NCI-H1105 (cell line): ENCODE measurements at places on chromosomes 7 and 10.
A peak's percentile ranks its signal among the peaks of the same experiment; 100 is the strongest.

DNA sequence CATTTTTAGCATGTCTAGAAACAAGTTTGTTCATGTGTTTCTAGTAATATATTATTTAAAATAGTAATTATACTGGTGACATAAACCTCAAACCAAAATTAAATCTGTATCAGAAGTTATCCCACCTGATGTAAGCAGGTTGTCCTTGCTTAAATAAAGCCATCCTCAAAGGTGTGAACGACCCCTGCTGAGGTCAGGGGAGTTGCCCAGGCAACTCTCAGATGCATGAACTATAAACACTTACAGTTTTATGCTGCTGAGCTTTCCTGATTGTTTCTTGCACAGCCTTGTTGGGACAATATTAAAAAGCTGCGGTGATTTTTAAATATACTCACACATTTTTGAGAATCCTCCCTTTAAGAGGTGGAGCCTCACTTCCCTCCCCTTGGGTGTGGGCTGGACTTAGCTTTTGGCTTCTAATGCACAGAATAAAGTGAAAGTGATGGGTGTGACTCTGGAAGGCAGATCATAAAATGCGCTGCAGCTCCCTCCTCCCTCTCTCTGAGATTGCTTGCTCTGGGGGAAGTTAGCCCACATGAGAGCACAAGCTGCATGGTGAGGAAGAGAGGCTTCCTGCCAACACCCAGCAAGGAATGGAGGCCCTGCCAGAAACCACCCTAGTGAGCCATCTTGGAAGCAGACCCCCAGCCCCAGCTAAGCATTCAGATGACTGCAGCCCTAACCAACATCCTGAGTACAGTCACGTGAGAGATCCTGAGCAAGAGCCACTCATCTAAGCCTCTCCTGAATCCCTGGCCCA is 152.7 kb downstream of the SKIDA1 start:
- DNase-seq: no peak

- DNase-seq: no peak
Measured at GRCh38 chr7:157309988-157310668, 26.7 kb upstream of the DNAJB6 start.

DNA sequence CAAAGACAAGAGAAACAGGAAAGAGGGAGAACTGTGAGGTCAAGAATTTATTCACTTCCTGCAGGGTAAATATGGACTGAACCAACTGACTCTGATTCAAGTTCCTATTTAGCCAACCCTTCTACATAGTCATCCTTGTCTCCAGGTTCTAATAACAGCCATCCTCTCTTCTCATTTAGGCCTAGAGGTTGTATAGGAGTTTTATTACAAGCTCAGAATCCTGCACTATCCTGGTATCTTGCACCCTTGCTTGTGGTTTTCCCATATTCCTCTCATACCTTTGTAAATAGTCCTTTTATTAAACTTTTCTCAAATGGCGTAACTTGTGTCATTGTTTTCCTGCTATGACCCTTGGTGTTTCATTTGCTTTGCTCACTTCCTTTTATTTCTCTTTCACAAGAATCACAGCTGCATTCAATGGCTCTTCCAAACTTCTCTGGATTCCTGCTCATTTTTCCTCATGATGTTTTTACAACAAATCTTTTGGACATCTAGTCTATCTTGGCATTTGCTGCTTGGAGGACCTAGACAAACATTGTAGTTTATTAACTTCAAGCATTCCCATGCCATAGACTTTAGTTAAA is 12.4 kb upstream of the OR2A5 start:
- DNase-seq: no peak

- DNase-seq: no peak
Measured at GRCh38 chr10:119834188-119834587, 38.5 kb downstream of the MCMBP start.

DNA sequence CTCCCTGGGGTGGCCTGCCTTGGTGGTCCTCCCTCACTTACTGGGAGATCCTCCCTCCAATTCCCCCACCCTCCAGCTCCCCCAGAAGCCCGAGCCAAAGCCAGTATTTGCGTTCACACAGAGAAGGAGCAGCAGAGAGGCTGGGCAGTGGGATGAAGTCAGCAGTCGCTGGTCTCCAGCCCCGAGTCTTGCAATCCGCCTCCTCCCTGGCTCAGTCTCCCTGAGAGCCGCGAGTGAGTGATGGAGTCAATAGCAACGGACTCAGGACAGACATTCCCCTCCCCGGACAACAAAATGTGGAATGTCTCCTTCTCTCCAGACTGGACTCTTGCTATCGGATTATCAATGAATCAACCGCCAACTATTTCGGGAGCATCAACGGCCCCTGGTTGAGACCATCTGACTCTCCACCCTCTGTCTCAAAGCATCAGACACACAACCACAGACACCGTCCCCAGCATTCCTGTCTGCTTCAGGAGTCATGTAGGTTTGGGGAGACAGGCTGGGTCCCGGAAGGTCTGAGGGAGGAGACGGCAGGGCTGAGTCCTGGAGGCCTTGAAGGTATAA is 178.4 kb downstream of the SH3PXD2A start:
- no peak for DNase-seq

DNA sequence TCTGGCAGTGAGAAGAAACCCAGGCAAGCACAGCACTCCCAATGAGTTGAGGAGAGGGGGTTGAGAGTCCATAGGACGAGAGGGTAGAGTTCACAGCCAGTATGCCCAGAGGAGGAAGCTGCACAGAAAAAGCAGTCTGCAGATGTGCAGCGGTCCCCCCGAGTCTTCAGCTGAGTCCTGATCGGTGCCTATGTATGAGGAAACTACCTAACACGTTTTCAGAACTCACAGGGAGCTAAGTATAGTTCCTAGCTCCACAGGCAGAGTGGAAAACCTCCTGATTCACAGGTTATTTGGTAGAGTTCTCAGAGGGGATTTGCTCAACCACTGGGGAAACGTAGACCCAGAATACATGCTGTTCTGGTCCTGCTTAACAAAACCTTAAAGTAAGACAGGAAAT is 271.3 kb upstream of the CNTNAP2 start:
- DNase-seq: no peak

GRCh38 chr7:149245244-149245643 is 5.8 kb downstream of the ZNF212 start:
- DNase-seq: no peak

DNA sequence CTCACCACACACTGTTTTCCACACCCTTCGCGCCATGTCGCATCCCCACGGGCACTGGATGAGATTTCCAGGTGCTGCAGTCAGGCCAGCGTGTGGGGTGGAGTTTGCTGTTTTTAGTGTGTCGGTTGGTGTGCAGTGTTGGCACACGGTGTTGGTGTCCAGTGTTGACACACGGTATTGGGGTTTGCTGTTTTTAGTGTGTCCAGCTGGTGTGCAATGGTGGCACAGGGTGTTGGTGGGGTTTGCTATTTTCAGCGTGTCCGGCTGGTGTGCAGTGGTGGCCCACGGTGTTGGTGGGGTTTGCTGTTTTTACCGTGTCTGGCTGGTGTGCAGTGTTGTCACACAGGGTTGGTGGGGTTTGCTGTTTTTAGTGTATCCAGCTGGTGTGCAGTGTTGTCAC is 20.1 kb upstream of the PRKAR1B start:
- DNase-seq: no peak

- DNase-seq: no peak
Measured at GRCh38 chr10:18565006-18565405, 86.4 kb downstream of the NSUN6 start.

DNA sequence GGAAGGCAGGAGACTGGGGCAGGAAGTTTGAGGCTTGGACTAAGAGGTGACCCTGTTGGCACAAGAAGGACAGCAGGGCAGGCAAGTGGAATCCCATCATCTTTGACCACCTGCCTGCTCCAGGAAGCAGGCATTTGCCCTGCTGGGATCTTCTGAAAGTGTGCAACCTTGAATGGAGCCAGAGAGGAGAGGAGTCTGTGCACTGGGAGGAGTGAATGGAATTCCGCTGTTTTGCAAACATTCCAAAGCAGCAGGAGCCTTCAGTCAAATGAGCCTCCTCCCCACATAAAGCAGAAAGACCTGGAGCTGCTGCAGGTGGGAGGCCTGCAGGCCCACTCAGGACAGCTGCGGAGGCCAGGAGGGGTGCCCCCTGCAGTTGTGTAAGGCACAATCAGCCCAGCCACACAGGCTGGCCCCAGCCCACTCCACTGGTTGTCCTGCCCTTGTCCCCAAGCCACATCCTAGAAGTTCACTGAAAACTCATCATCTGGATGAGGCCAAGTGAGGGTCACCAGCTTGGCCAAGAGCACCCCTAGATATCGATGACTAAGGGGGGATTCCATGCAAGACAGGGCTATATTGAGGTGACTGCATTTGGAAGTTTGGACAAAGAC is 249.5 kb downstream of the RPS24 start:
- DNase-seq: no peak

DNA sequence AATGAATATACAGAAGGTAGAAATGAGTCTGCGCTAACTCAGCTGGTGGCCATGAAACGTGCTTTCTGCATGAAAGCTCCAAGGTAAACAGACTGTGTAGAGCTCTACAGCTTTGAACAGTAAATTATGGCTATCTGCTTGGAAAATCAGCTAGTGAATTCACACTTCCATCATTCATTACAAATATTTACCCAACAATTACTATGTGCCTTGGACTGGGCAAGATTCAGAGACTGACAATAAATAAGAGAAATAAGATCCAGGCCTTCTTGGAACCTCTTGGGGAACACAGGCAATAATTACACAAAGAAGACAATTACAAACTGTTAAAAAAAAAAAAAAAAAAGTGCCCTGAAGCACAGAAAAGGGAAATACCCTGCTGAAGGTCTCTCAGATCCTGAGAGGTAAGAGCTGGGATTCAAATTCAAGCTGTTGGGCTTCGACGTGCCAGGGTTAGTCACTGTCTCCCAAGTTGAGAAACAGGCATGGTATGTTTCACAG is 15.8 kb downstream of the TSPAN12 start:
- DNase-seq: peak; percentile 38

- DNase-seq: no peak
Measured at GRCh38 chr7:17234030-17234397, 64.4 kb upstream of the AHR start.
